NCI-H2081 treated with DMSO at 0.1 percent for 48 hours (cell line): ENCODE measurements at places on chromosomes 16 and 17.

DNA sequence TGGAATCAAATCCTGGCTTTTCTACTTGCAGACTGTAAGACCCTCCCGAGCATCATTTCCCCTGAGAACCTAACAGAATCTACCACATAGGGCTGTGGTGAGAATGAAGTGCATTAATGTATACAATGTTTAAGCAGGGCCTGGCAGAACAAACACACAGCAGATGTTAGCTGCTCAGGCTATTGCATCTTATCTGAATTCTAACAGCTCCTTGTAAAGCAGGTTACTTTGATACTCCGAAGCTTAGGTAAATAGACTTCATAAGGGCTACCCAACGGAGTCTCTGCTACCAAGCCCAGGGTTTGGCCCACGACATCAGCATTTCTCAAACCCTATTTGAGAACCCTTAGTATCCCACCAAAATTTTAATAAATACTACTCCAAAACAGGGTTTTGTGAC lies 24.4 kb upstream of the NOS2 start:
- DNase-seq = no peak

DNA sequence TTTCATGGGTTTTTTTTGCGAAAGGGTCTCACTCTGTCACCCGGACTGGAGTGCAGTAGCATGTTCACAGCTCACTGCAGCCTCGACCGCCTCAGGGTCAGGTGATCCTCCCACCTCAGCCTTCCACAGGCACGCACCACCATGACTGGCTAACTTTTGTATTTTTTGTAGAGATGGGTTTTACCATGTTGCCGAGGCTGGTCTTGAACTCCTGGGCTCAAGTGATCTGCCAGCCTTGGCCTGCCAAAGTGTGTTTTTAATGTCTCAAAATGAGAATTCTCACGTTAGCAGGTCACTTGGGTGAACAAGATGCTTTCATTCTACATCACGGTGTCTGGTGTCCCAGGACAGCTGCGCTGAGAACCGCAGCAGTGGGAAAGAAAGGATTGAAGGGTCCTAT lies 3.2 kb downstream of the FBXO31 start:
- no peak for DNase-seq

DNA sequence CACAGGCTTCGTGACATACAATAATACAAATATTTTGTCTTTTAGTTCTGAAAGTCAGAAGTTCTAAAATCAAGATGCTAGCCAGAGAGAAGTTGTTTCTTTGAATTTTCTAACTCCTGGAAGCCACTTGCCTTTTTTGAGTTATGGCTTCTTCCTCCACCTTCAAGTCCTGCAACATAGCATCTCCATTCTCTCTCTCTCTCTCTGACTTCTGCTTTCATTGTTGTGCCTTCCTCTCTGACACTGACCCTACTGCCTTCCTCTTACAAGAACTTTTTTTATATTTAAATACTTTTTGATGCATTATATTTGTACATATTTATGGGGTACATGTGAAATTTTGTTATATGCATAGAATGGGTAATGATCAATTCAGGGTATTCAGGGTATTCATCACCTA lies 205.9 kb downstream of the MAP2K6 start:
- DNase-seq = no peak

DNA sequence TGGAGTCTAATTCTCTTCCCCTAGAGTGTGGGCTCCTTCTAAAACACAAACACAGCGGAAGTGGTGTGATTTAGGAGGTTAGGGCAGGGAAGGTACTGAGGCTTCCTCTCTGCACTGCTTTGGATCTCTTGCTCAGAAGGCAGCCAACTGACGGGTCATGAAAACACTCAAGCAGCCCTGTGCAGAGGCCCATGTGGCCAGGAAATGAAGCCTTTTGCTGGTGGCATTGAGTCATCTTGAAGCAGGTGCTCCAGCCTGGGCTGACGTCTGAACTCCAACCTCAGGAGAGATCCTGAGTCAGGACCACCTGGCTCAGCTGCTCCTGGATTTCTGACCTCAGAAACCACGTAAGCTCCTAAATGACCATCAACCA lies 72.9 kb downstream of the MRM1 start:
- DNase-seq = no peak

GRCh38 chr17:73349138-73349537 lies 37.3 kb upstream of the CDC42EP4 start:
- no peak for DNase-seq

DNA sequence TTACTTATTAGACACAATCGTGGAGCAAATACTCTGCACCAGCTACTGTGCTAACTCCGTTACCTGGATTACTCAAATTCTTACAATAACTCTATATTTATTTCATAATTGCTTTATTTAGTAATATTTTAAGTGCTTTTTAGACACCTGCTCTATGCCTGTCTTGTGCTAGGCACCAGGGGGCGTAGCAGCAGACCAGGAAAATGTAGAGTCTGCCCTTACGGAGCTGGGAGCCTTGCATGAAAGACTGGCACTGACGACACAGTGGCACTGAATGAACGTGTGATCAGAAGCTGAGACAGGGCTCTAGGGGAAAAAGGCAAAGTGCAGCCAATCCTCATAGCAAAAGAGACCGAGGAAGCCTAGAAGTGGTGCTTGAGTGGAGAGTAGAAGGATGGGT lies 486.5 kb downstream of the CDH13 start:
- DNase-seq = no peak

- no peak for DNase-seq
Measured at GRCh38 chr17:18100616-18101015, 7.9 kb upstream of the MYO15A start.

DNA sequence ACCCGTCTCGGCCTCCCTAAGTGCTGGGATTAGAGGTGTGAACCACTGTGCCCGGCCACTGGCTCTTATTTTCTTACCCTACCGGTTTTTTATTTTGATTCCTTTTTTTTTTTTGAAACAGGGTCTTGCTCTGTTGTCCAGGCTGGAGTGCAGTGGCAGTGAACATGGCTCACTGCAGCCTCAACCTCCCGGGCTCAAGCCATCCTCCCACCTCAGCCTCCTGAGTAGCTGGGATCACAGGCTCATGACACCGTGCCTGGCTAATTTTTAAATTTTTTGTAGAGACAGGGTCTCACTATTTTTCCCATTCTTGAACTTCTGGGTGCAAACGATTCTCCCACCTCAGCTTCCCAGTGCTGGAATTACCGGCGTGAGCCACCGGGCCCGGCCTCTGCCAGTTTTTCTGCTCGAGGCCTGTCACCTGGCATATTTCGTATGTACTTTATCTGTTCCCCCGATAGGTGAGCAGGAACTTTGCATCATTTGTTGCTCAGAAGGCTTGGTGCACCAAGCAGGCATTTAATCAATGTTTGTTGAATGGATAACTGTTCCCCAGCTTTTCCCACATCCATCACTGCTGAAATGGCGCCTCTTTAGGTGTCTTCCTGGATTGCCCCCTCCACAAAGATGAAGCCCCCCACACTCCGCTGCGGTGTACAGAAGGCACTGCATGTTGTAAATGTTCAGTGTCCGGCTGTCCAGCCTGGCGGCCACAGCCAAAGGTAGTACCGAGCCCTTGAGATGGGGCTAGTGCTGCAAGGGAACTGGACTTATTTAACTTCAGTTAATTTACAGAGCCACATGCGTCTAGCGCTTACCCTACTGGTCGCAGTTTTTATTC lies 858 bp upstream of the TELO2 start:
- no peak for DNase-seq

- peak; percentile 36 for DNase-seq
Measured at GRCh38 chr17:17684906-17685774, 3.9 kb downstream of the RAI1 start.

DNA sequence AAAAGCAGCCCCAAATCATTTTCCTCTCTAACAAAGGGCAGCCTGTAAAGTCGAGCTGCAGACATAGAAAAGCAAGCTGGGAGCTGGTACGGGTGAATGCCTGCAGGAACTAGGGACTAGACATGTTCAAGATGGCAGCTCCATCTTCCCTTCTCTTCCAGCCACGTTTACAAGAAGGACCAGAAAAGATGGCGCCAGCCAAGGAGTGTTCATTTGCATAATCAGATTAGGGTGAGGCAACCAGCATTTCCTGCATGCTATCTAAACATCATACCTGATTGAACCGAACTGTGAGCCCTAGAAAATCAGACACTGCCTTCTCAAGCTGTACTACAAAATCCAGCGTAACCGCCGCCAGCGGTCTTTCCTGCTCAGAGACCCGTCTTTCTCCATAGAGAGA lies 896.8 kb downstream of the CDH11 start:
- DNase-seq = no peak

- no peak for DNase-seq
Measured at GRCh38 chr17:16962804-16963203, 9.1 kb downstream of the TNFRSF13B start.

- no peak for DNase-seq
Measured at GRCh38 chr16:3035972-3036725, 595 bp downstream of the BICDL2 start.

DNA sequence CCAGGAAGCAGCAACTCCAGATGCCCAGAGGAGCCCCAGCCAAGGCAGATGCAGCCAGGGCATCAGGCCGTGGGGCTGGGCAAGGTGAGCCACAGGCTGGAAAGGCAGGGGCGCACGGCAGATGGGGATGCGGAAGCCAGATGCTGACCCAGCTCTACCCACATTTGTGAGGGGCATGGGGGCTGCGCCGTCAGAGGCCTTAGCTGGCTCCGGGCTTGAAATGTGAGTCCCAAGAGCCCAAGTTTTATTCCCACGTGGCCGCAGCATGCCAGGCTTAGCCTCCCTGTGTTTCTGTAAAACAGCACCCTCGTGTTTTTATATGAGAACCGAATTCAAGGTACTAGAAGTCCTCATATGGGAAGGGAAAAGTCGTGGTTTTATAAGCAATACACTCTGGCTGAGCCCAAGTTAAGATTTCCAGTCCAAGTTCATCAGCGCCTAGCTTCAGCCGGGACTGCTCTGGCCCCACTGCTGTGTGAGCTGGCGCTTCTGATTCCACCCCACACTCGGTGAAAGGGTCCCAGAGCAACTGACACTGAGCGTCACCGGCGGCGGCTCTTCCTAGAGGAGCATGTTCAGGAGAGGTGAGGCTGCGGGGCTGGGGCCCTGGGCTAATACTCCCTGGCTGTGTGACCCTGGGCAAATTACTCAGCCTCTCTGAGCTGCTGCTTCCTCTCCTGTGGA lies 6.7 kb upstream of the C16orf95 start:
- no peak for DNase-seq

DNA sequence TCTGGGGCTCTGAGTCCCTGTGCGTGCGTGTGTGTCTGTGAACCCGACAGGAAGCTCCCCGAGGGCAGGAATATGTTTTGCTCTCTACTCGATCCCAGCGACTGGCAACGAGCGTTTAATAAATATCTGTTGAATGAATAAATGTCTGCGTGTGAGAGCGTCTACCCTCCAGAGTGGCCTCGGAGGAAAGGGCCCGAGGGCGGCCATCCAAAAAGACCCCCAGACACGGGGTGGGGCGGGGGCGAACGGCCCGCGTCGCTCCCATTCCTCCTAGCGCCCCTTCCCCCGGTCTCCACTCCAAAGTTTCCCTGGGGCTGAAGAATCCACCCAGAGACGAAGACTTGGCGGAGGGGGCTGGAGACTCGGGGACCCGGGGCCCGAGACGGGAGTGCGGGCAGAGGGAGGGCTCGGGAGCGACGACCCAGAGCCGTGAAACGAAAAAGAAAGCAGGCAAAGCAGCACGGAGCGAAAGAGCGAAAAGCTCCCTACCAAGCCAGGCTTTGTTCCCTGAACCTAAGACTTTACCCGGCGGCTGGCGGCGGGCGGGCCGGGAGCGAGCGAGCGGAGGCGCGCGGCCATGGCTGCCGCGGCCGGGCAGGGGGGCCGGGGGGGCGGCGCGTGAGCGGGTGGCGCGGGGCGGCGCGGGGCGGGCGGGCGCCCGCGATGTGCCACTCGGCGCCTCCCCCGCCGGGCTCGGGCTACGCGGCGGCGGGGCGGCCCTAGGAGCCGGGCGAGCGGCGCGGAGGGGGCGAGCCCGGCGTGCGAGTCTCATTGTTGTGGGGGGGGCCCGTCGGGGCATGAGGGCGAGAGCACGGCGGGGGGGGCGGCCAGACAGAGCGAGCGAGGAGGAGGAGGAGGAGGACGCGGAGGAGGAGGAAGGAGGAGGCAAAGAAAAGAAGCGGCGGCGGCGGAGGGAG lies at the start of gene MLLT6:
MLLT6 (plus strand) TSS at position 668 of the 917 bp plus-strand sequence. CDS start 360 bp downstream, outside the sequence.
- DNase-seq = peak; percentile 61

DNA sequence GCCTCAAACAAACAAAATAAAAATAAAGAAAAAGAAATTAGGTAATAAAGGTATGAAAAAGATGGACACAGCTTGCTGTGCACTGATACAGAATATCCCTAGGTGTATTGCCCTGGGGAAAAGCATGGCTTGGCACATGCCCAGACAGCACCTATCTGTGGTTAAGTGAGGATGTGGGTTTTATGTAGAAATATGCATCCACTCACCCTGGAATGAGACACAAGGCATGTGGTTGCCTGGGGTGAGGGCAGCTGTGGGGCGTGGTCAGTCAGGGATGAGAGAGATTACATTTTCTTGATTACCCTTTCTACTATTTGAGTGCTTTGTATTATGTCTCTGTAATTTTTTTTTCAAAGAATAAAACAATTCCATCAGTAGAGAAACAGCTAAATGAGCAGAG lies 6.9 kb downstream of the PLLP start:
- DNase-seq = no peak

- no peak for DNase-seq
Measured at GRCh38 chr17:18280249-18280648, 19.8 kb downstream of the MIEF2 start.

DNA sequence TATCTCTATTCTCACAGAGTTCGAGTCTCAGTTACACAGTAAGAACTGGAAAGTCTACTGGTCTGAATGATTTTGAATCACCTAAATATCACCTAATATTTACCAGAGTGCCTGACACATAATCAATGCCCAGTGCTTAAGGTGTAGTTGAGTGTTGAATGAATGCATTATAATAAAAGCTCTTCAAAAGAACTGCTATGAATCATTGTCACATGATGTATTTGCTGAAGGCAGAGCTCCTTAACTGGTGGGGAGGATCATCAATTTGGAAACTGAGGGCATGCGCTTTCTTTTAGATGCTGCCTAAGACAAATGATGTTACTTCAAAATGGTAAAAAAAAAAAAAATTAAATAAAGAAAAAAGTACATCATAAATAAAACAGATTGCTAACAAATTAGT lies 359.4 kb upstream of the KIF2B start:
- no peak for DNase-seq

DNA sequence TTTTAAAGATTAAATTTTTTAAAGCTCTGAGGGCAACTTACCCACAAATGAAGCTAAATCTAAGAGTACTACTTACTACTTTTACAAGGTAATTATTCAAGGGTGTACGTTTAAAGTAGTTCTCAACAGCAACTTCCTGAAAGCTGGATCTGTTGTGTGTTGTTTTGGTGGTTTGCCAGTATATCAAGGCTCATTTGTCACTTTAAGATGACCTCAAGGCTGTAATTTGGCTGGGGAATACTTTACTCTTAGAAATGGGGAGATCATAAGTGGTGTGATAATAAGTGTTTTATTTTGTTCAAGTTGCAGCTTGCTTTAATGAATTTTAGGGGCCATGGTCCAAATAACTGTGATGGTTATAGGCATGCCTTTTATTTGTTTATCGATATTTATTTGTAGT lies 30.4 kb downstream of the AP2B1 start:
- DNase-seq = no peak
